Endodermal cell (in vitro differentiated cells): ENCODE measurements at places on chromosomes 7 and 10. TPM values are rescaled to one million over a fixed set of nuclear protein-coding genes. Genes with fewer than 3 reads are reported as not detected.

Gene KEL
- 32.9 to 106 TPM (median 86.0 TPM) in 3 replicates for total RNA-seq

GRCh38 chr10:114491933-114492332, 87.6 kb upstream of the AFAP1L2 start:
- no peak for DNase-seq

DNA sequence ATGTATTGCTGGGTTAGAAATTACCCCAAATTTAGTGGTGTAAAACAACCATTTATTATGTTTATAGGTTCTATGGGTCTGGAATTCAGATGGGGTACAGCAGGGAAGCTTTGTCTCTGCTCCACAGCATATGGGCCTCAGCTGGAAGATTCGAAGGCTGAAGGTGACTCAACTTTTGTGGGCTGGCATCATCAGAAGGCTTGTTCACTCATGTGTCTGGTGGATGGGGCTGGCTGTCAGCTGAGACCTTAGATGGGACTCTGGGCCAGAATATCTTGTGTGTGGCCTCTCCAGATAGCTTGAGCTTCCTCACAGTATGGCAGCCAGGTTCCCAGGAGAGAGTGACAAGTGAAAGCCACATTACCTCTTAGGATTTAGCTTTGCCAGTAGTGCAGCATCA, 45.9 kb downstream of the ZNF503 start:
- DNase-seq, result peak; percentile 20

GRCh38 chr7:84294847-84295455, 100.4 kb upstream of the SEMA3A start:
- no peak for DNase-seq

GRCh38 chr7:54960517-54960916, 58.3 kb upstream of the EGFR start:
- no peak for DNase-seq

GRCh38 chr7:77661816-77662215, 34.4 kb upstream of the RSBN1L start:
- DNase-seq, result no peak

DNA sequence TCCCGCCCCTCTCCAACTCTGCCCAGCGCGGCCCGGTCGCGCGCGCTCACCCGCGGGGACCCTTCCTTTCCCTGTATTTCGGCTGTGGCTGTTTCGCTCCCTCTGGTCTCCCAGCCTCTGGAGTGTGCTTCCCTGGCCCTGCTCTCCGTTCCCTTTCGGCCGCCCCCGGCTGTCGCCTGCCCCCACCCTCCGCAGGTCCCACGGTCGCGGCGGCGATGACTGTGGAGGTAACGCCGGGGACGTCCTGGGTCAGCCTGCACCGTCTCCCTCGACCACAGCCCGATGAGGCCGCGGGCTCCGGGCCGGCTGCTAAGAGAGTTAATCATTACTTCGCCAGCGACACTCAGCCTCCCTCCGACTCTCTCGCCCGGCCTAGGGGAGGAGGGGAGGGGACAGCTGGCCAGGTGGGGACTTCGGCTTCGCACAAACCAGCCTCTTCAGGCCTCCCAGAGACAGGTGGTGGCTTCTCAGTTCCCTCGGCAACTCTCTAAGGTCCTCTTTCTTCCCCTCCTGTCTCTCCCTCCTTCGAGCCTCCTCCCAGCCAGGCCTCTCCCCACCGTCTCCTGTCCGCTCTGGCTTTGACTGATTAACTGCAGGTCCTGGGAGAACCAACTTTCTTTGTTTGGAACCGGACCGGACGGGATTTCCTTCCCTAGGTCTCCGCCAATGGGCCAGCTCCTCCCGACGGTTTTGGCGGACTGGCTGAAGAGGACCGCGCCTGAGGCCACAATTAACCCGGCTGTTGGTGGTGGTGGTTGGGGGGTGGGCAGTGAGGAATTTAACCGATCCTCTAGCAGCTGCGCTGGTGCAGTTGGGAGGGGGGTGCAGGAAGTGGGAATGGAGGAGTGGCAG, 5.6 kb upstream of the PAX2 start:
- peak; percentile 89 for DNase-seq

Gene TUBAL3
- total RNA-seq, result not detected in 2 replicates

Gene FAM13C
- 2.5 to 8.5 TPM (median 2.7 TPM) in 3 replicates for total RNA-seq

DNA sequence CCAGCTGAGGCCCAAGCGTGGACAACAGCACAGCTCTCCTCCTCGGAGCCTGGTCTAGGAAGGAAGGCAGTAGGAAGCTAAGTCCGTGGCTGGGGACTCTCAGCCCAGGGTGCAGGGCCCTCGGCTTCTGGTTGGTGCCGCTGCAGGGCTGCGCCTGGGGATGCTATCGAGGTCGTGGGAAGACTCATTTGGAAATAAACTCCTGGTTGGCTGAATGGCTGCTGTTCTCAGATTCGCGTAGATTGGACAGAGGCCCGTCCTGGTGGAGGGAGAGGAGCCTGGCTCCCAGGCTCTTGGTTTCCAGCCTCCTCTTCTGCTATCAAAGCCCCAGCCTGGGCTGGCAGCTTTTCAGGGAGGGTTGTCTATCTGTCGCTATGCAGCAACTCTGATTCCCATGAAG, 152.6 kb upstream of the FZD8 start:
- DNase-seq, result no peak

- peak; percentile 84 for DNase-seq
Measured at GRCh38 chr10:6173203-6173602, 29.5 kb upstream of the PFKFB3 start.

- DNase-seq, result no peak
Measured at GRCh38 chr7:37047260-37047659, 323.0 kb upstream of the AOAH start.

DNA sequence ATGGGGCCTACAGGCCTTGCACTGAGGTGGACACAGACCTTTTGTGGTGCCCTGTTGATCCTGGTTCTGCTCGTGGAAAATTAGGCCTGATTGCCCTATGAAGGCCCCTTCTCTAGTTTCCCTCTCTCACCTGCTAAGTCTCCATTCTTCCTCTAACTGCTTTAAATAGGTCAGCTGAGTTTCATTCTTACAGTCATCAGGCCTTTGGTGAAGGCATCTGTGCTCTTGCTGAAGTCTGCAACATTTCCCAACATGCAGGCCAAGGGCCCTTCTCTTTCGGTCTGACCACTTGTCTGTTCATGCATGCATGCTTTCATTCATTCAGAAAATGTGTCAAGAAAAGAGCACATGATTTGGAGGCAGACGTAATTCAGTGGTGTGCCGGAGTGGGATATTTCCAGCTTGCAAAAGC, 244.0 kb downstream of the BUB3 start:
- DNase-seq, result peak; percentile 10

Gene TBC1D12
- total RNA-seq, result 7.4 to 11.4 TPM (median 9.3 TPM) in 3 replicates

- DNase-seq, result no peak
Measured at GRCh38 chr7:33109758-33110238, 594 bp upstream of the RP9 start.

Gene SPDYE16
- total RNA-seq, result not detected in 3 replicates

- DNase-seq, result no peak
Measured at GRCh38 chr7:33446551-33446950, 317.2 kb downstream of the BBS9 start.
